Mucosa of gallbladder (tissue), 1 donor: ENCODE measurements at places on chromosomes 1 and 21. TPM values are rescaled to one million over a fixed set of nuclear protein-coding genes. Genes with fewer than 3 reads are reported as not detected.

DNA sequence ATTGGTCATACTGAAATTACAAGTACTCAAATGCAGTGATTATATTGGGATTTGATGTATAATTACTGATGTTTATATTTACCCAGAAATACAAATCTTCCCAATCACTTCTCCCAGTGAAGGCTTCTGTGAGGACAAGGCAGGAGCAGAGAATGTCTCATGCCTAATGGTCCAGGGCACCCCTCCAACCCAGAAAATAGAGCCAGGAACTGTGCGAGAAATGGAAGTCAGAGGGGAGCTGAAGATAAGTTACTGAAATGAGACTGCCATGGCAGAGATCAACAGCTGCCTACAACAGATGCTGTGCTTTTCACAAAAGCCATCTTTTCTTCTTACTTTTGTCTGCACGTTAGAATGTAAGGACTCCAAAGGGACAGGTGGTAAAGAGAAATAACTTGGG is 171.2 kb downstream of the TTLL7 start:
- no peak for DNase-seq

DNA sequence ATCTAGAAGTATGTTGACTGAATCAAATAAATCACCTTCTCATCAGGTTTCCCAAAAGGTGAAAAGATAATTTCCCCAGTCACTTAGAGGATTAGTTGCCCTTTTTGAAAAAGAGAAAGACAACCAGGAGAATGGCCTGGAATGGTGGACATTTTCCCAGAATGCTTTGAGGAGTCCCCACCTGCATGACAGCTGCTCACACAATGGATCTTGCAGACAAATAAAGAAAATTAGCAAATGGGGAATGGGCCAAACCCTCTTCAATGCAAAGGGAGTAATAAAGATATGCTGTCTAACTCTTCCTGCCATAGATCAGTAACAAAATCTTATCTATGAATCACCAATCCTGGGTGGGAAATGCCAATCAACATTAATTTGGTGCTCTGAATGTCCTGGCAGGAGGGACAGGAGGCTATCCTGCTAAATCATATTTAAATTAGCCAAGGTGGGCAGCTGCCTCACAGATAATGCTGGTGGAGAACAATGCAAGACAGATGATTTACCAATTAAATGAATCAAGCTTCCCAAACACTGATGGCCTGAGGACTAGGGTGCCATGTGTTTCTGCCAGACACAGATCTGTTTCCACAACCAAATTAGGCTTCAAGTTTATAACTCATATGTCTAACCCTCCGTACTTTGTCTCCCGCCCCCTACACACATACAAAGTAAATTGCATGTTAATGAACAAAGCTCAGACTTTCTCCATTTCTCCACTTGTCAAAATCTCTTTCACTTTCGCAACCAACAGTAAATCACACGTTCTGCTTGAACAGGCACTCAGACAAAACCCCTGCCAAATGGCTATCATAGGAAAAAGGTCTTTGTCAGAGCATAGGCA is 488.0 kb upstream of the PLXNA2 start:
- DNase-seq = no peak

- no peak for DNase-seq
Observed at GRCh38 chr1:31027693-31028526, 37.6 kb downstream of the PUM1 start.

DNA sequence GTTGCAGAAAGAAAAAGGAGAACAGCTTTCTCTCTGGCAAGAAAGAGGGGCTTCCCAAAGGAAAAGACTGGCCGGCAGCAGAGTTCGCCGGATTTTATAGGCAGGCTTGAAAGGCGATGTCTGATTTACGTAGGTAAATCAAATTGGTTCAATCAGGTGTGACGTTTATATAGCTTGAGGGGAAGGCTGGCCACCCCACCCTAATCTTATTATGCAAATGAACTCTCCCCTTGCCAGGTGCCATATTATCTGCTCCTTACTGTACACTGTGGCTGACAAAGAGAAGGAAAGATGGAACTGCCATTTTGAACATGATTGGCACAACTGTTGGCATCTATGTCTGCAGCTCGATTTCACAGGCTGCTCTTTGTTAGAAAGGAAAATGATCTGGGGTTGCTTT is 16.8 kb upstream of the INTS3 start:
- DNase-seq = no peak

- DNase-seq = no peak
Observed at GRCh38 chr1:109167001-109167506, 46.7 kb upstream of the SARS1 start.

The BTBD8 gene
- 8.5 TPM for total RNA-seq

The FAM131C gene
- 4.7 TPM for total RNA-seq

The PGLYRP4 gene
- total RNA-seq = not detected

The CHRM3 gene
- 4.4 TPM for total RNA-seq

The CD247 gene
- total RNA-seq = 5.2 TPM

DNA sequence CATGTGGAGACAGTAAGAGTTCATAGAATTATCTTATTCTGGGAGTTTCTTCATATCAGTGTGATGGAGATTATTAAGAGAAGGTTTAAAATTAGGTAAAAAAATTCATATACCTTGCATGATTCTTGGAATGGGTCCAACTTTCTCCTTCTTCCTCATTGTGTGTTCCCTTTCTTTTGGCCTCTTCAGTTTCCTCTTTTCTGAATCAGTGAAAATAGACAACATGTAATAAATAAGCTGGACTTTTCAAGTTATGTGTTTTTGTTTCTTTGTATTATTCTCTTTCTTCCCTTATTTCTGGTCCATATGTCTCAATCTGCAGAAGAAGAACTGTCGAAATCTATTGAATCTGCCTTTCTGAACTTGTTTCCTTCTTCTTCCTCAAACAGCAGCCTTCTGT is 30.5 kb downstream of the C4BPA start:
- no peak for DNase-seq

GRCh38 chr1:178485541-178485981 is 11.2 kb downstream of the CLEC20A start:
- no peak for DNase-seq

- no peak for DNase-seq
Observed at GRCh38 chr1:89735479-89735878, 85.4 kb upstream of the LRRC8D start.

DNA sequence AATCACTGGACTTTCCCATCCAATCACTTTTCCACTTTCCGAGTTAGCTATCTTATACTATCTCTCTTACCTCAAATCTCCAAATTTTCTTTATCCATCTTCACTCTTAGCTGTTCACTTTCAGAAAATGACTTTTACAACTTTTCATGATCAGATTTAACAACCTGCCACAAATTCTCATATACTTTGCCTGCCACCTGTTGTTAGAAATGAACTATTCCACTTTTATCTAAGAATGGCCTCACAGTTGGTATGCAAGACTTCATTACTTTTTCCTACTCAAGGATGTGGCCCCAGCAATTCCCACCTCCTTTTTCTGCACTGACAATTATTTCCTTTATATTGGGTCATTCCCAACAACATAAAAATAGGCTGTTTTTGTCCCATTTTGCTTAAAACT is 93.6 kb upstream of the DEPDC1 start:
- DNase-seq = no peak

- DNase-seq = no peak
Observed at GRCh38 chr1:27658951-27659496, 13.0 kb downstream of the IFI6 start.

DNA sequence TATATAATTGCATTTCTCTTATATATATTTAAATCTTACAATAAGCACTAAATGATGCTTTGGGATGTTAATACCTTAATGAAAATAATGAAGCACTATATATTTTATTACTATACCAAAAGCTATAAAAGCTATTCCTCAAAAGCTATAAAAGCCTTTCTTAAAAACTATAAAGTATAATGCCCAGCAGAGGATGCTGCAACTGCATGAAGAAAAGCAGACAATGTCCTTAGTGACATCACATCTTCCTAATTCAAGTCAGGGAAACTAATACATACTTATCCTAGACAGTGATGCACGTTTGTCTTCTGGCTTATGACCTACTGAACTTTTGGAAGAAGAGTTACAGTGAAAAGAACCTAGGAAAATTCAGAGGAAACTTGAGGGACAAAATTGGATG is 13.6 kb upstream of the C1orf185 start:
- no peak for DNase-seq

DNA sequence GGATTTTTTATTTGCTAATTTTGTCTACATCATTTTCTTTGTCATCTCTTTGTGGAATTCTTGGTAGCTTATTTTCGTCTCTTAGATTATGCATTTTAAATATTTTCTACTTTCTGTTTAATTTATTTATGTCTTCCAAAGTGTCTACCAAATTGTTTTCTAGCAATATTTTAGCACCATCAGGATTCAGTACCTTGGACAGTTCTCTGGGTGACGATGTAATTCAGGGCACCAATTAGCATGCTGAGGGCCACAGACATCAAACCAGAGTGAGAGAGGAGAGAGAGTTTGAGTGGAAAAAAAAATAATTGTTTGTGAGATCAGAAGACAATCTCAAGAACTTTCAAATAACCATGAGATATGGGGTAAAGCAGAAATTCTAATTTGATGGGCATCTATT is 169.8 kb upstream of the CXADR start:
- DNase-seq = no peak

DNA sequence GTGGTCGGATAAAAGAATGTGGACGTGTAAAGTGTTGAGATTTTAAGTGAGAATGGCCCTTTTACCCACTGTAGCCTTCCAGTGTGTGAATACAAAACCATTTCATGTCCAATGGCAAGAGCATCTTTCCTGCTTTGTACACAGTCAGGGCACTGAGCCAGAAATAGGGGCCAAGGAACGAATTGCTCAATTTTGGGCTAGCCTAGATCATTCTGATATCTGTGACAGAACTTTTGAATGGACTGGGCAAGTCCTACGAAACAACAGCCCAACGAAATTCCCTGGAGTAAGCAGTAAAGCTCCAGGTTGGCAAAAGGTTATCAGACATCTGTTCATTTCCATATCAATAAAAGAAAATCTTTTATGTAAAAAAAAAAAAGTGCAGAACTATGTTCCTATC is 5.5 kb downstream of the KIF26B start:
- no peak for DNase-seq

GRCh38 chr21:31665397-31665796 is 5.9 kb downstream of the SOD1 start:
- no peak for DNase-seq

- no peak for DNase-seq
Observed at GRCh38 chr1:29409616-29410015, 173.3 kb downstream of the PTPRU start.

The SIKE1 gene
- 36.9 TPM for total RNA-seq

DNA sequence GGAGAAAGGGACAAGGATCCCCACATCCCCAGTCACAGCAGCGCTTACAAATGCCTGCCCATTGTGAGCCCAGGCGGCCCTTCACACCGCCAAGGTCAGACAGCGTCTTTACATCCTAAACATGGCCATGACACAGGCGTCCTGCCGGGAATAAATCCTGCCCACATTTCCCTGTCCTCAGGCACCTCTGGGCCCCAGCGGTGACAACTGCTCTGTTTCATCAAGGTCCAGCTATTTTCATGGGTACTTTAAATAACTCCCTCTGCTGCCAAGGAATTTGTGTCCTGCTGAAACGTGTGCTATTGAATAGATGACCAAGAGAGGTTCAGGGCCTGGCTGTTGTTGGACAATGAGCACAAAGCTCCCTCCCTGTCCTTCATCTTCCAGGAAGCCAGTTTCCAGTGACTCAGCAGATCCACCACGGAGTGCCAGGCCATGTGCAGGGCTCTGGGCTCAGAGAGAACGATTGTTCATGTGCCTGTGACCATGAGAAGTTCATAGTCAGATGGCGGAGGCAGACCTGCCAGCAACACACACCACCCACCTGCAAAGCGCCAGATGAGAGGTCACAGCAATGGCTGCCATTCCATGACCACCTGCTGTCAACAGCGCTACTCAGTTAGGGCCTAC is 195.8 kb downstream of the MATN1 start:
- DNase-seq = no peak

The SPRR2B gene
- not detected for total RNA-seq
